ENCODE measurements at places on chromosomes 4 and X. TPM values are rescaled to one million over a fixed set of nuclear protein-coding genes. Genes with fewer than 3 reads are reported as not detected.

- no peak overlapping the region for H3K4me3 ChIP-seq
- peaks cover 87% of the 10 kb centered on the region for H3K4me1 ChIP-seq
- no peaks in the 10 kb centered on the region for H3K36me3 ChIP-seq
- H3K27ac ChIP-seq, result peak overlapping the region; percentile 64
- no peaks in the 10 kb centered on the region for H3K27me3 ChIP-seq
- no peak for DNase-seq
Observed at GRCh38 chr4:169254546-169254983, 16.2 kb downstream of the SH3RF1 start.

- no peaks in the 10 kb centered on the region for H3K36me3 ChIP-seq
- peak overlapping the region; percentile 68 for H3K4me3 ChIP-seq
- H3K4me1 ChIP-seq, result peaks cover 15% of the 10 kb centered on the region
Observed at GRCh38 chrX:74536152-74536831, 78.1 kb downstream of the RLIM start.

DNA sequence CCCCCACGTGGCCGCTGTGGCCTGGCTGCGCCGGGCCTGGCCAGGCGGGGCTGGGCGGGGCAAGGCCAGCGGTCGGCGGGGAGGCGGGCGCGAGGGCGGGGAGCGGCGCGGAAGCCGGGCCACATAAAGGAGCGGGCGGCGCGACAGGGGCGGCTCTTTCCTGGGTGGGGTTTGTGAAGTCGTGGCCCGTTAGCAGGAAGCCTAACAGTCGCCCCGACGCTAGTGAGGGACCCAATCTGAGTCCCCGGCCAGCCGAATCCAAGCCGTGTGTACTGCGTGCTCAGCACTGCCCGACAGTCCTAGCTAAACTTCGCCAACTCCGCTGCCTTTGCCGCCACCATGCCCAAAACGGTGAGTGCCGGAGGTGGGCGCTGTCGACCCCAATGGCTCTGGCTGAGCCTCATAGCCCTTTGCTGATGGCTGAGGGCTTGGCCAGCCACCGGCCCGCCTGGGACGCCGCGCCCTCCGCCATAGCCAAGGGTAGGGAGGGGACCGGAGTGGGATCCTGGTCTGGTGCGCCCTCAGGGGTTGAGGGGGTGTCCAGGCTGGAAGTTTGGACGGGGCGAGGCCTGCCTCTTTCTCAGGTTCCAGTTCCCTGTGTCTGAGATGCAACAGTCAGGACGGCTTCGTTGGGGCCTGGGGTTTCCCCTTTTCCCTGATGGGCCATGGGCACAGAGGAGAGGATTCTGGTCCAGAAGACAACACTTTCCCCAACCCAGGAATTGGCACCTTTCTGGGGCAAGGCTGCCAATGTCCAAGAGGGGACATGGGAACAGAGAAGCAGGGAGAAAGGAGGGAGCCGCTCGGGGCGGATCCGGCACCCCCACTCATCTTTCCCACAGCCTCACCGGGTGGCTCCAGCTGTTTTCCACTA, at the start of gene MSN:
Gene MSN (plus strand): TSS at position 152 of the 874 bp plus-strand sequence. CDS start 188 bp downstream, at position 340.
- DNase-seq, result peak; percentile 84
- H3K27me3 ChIP-seq, result no peaks in the 10 kb centered on the region
- H3K27ac ChIP-seq, result peak within 1 kb of the TSS; percentile 96

DNA sequence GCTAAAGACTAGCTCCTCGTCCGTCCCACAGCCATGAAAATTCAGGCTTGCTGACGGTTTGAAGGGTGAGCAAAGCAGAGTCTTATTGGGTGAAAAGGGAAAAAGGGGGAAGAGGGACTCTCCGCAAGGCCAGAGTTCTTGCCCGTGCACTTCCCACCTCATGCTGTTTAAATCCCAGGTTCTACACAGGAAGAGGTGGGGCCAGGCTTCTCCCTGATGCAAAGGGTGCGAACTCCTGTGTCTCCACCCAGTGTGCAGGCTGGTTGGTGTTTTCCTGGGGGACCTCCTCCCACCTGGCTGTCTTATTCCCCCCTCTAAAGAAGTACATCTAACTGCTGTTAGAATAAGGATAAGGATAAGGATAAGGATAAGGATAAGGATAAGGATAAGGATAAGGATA, 18.0 kb upstream of the LANCL3 start:
- no peak overlapping the region for H3K27ac ChIP-seq
- H3K4me1 ChIP-seq, result no peaks in the 10 kb centered on the region
- no peak overlapping the region for H3K4me3 ChIP-seq
- no peaks in the 10 kb centered on the region for H3K36me3 ChIP-seq
- DNase-seq, result no peak
- no peaks in the 10 kb centered on the region for H3K27me3 ChIP-seq

DNA sequence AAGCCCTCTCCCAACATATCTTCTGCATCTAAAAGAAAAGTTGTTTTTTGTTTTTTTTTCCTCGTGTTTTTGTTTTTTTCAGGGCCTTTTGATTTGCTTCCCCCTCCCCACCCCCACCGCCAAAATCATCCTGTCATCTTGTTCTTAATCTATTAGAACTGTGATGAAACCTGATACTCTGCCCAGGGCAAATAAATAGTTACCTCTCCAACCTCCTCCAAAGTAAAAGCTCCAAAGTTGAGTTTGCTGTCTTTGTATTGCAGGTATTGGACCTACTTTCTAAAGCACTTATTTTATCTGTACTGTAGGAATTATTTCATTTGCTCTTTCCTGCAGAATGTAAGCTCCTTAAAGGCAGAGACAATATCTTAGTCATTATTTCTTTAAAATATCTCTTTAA, 172.9 kb downstream of the SOWAHB start:
- H3K4me1 ChIP-seq, result peaks cover 19% of the 10 kb centered on the region
- H3K27ac ChIP-seq, result no peak overlapping the region
- no peak for DNase-seq
- H3K4me3 ChIP-seq, result no peak overlapping the region

DNA sequence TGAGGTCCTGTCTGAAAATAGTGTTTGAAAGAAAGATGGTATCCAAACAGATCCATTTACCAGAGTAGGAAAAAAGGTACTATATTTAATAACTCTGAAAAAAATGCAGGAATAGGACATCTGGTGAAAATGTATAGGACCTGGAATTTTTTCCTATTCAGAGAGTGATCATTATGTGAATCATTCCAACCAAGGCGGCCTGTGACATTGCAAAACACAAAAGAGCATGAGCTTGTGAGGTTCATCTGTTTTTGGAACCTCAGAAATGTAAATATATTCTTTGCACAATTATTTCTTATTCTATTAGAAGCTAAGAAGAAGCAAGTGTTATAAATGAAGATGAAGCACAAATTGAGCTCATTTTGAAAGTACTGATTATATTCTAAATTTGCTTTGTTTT, 2.0 kb downstream of the C4orf51 start:
- H3K4me3 ChIP-seq, result no peak overlapping the region
- H3K27me3 ChIP-seq, result no peaks in the 10 kb centered on the region
- peaks cover 24% of the 10 kb centered on the region for H3K4me1 ChIP-seq
- no peak overlapping the region for H3K27ac ChIP-seq

- H3K4me1 ChIP-seq, result peaks cover 7% of the 10 kb centered on the region
- no peak for DNase-seq
- H3K4me3 ChIP-seq, result no peak overlapping the region
- H3K27ac ChIP-seq, result no peak overlapping the region
- no peaks in the 10 kb centered on the region for H3K36me3 ChIP-seq
Observed at GRCh38 chr4:149512501-149512900, 303.1 kb downstream of the IQCM start.

DNA sequence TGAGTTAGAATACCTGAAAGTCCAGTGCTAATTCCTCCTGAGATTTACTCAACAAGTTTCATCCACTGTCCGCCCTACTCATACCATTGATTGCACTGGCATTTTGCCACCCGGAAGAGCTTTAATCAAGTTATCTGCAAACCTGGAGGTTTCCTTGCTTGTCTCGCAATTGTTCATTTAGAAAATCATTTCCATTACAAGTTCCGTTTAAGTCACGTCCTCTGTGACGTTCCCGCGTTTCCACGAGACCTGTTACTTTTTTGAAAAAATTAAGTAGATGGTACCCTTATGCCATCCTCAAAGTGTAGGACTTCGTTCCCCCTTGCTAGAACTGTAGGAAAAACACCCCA, 761 bp upstream of the FRYL start:
- H3K4me3 ChIP-seq, result peak overlapping the region; percentile 97
- H3K36me3 ChIP-seq, result no peaks in the 10 kb centered on the region
- peak overlapping the region; percentile 95 for H3K27ac ChIP-seq
- peaks cover 49% of the 10 kb centered on the region for H3K4me1 ChIP-seq
- H3K27me3 ChIP-seq, result no peaks in the 10 kb centered on the region
- DNase-seq, result no peak

DNA sequence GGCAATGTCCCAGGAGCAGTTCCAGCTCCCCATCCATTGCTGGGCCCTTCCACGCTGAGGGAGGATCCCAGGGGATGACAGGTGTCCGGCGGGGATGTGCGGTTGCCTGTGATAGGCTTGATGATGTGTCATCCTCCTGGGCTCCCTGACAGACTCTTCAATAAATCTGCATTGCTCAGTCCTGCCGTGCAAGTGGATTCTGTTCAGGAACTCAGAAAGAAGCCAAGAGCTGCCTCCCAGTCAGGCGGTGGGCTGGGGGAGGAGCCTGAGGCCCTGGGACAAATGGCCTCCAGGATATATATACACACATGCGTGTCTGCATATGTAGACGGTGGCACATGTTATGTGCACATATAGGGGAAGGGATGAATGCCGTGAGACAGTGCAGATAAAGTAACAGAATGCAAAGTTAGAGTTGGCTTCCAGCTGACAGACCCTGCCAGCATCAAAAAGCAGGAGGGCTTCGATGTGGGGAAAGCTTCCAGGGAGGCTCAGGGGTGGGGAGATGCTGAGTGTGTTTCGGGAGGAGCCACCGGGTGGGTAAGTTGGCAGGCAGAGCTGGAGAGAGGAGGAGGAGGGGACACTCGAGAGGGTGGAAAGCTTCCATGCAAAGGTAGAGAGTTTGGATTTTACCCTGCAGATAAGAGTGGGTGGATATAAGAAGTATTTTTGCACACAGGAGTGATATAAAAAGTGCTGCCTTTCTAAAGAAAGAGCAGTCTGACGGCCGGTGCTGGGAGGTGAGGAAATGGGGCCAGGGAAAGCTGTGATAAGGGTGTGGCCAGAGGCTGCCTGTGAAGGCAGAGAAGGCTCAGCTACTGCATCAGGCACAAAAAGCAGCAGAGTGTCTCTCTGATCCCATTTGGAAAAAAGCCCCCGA, 28.5 kb upstream of the CRMP1 start:
- no peak for DNase-seq
- H3K36me3 ChIP-seq, result no peaks in the 10 kb centered on the region
- H3K27ac ChIP-seq, result no peak overlapping the region
- H3K27me3 ChIP-seq, result peaks cover 97% of the 10 kb centered on the region
- no peak overlapping the region for H3K4me3 ChIP-seq
- no peaks in the 10 kb centered on the region for H3K4me1 ChIP-seq

DNA sequence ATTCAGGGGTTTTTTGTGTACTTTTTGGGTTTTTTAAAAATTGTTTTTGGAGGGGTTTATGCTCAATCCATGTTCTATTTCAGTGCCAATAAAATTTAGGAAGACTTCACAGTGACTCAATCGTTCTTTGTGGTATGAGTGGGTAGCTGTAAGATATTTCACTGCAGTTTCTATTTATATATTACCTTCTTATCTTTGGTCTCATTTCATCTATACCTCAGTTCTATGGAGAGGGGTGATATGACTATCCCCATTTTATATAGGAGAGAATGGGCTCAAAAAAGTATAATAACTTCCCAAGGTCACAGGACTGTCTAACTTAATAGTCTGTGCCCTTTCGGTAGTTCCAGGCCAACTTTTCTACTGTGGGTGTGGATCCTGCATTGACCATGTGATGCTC, 74.4 kb downstream of the MSN start:
- peak overlapping the region; percentile 30 for H3K27ac ChIP-seq
- no peak overlapping the region for H3K4me3 ChIP-seq
- H3K36me3 ChIP-seq, result peaks cover 55% of the 10 kb centered on the region
- peaks cover 9% of the 10 kb centered on the region for H3K4me1 ChIP-seq
- DNase-seq, result no peak

Gene CFP
- total RNA-seq, result 3.0 TPM

Gene HSPA4L
- total RNA-seq, result 16.1 TPM

Gene DIPK2B
- 13.2 TPM for total RNA-seq

Gene JAKMIP1
- not detected for total RNA-seq

Gene UCP1
- total RNA-seq, result not detected

Measured in left ventricle myocardium inferior (tissue), 1 donor.